GM13977 (cell line): ENCODE measurements at places on chromosomes 12 and 14.

DNA sequence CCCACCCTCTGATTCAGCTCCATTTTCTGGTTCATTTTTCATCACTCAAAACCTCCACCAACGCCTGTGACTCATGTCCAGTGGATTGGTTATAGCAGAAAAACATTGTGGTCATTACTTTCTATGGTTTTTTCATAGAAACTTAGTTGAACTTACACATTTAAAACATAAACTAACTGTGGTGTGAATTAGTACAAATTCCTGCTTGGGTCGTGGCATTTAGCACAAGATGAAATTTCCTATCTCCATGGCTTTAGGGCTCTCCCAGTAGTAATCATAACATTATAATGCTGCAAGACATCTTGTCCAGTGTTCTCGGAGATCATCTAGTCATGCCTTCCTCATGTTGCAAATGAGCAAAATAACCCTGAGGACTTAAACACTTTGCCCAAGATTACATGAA is 7.1 kb downstream of the RNASE7 start:
- no peak for DNase-seq

DNA sequence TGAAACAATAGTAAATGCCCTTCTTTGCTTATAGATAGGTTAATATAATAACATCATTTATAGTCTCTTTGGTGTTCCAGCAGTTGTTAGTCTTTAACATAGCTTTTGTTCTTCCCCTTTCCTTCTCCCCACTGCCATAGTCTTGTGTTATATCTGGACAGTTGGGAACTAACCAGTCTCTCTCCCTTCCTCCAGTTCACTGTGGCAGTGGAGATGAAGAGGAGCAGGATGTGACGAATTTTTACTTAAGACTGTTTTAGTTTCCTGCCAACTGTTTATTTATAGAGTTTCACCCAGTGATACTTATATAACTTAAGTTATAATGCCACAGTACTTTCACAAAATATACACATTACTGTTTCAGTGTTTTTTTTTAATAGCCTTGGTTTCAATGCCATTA is 277.4 kb downstream of the PDZRN4 start:
- DNase-seq = no peak

GRCh38 chr12:115700896-115701465 is 576.5 kb downstream of the MED13L start:
- no peak for DNase-seq

DNA sequence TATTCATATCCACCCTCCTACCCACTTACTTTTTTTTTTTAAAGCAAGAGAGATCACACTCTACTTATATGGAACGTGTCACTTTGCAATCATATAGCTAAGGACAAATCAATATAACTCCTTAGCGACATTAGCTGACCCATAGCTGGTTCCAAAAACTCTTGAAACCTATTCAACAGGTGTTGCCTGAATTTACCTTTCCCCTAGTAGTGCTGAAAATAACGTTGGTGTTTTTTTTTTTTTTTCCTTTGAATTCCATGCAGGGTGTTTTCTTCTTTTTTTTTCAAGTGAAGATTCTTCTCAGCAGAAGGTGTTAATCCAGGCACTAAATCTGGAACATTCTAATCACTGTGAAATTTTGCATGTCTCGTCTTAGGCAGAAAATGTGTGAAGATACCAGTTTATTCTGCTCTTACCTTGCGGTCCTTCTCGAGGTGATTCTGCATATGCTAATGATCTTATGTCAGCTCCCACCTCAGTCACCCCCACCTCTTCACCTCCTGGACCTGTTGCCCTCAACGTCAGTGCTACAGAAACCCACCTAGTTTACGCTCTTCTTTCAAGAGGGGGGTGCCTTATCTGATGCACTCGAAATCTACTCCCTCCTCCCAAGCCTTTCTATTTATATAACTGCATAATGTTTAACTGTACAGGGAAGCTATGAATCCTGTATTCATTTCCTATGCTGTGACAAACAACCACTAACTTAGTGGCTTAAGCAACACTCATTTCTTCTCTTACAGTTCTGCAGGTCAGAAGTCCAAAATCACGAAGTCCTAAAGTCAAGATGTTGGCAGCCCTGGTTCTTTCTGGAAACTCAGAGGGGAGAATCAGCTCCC is 7.1 kb upstream of the VPS37B start:
- DNase-seq = no peak

DNA sequence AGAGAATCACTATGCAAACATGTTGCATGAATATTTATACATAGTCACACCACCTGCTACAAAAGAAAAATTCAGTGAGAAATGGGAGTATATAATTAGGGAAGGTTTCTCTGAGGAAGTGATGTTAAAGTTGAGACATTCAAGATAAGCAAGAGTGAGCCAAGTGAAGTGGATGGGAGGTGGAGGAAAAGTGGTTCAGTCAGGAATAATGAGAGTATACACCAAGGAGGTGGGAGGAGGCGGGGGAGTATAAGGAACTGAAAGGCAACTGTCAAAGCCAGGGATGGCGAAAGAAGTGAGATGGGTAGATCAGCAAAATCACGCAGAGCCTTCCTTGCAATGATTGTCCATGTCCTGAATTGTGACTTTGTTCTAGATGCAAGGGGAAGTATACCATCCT is 33.7 kb downstream of the PRKD1 start:
- DNase-seq = no peak

GRCh38 chr12:122788387-122788786 is 14.0 kb downstream of the CCDC62 start:
- no peak for DNase-seq

DNA sequence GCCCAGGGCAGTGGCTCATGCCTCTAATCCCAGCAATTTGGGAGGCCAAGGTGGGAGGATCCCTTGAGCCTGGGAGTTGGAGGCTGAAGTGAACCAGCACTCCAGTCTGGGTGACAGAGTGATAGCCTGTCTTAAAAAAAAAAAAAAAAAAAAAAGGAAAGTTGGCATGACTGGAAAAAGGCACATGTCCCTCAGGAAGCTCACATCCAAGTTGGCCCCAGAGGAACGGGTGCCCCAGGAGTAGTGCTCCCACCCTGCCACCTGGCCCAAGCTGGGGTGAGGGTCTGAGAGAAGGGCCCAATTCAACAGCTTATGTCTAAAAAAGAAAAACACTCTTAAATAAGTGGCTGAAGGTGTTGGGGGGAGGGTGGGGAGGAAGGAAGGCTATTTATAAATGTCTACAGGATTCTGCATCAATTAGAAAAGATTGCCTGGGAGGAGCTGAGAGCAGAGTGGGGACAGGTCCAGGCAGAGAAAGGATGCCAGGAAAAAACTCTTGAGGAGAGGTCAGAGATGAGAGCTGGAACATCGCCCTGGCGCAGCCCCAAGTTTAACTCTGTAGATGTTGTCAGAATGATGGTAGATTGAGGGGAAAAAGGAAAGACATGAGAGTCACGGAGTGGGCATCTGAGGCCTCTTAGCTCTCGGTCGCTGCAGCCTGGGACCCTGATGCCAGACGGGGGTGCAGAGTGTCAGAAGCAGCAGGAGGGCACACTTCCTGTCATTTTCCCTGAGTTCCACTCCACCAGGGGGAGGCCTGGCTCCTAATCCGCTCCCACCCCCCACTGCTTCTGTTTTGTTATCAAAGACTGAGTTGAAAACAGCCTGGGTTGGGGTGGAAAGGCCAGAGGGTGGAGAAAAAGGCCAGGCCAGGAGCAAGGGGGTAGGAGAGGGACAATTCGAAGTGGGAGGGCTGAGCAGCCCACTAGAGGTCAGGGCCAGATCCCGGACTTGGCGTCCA is 7.3 kb downstream of the SPRYD3 start:
- no peak for DNase-seq

GRCh38 chr14:32378284-32378683 is 49.2 kb downstream of the AKAP6 start:
- no peak for DNase-seq
